ENCODE measurements at places on chromosomes 7 and 10.

- DNase-seq = no peak
Observed at GRCh38 chr7:100543586-100543985, 4.6 kb downstream of the AGFG2 start.

- no peak for DNase-seq
Observed at GRCh38 chr7:28556671-28557070, 144.4 kb downstream of the CREB5 start.

- no peak for DNase-seq
Observed at GRCh38 chr10:110081911-110082310, 74.1 kb downstream of the ADD3 start.

GRCh38 chr7:105892387-105892786 lies 16.0 kb upstream of the ATXN7L1 start:
- DNase-seq = no peak

- no peak for DNase-seq
Observed at GRCh38 chr7:74083928-74084721, 521 bp downstream of the LIMK1 start.

GRCh38 chr10:119166118-119166500 lies 595 bp upstream of the SFXN4 start:
- DNase-seq = no peak

- no peak for DNase-seq
Observed at GRCh38 chr10:102344067-102344466, 51.4 kb upstream of the NFKB2 start.

DNA sequence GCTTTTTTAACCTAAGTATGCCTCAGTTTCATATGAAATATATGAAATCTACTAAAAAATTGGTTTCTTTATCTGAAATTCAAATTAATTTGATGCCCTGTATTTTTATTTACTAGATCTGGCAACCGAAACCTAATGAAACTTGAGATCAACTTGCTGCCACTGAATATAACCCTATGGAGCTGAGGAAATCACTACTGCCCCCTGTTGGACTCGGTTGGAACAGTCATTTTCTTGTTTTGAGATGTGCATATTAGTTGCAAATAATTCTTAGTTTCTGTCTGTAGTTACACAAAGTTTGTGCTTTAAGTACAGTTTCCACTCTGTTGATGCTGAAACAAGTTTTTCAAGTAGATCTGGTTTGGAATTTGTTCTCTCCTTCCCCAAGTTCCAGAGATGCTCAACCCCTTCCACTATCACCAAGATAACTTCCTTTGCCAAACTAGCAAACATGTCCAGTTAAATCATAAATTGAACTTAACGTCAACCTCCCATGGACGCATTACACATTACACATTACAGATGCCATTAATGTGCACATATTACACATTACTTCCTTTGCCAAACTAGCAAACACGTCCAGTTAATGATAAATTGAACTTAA lies 22.2 kb upstream of the EXOC4 start:
- no peak for DNase-seq

- DNase-seq = no peak
Observed at GRCh38 chr10:93087846-93088245, 14.2 kb downstream of the CYP26A1 start.

- no peak for DNase-seq
Observed at GRCh38 chr10:52004342-52004949, 305.1 kb upstream of the CSTF2T start.

DNA sequence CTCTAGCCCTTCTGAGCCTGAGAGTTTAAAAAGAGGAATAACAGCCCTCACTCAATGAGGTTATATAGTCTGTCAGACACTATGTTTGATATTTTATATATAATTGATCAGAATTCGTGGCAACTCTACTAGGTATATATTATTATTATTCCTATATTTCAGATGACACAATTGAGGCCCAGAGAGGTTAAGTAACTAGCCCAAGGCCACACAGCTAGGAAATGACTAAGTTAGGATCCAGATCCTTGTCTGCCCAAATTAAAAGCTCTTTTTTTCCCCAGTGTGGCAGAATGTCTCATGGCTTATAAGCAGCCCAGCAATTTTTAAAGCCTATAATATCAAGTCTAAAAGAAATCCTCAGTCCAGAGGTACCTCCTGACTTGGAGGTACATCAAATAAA lies 1119.9 kb upstream of the AUTS2 start:
- no peak for DNase-seq

DNA sequence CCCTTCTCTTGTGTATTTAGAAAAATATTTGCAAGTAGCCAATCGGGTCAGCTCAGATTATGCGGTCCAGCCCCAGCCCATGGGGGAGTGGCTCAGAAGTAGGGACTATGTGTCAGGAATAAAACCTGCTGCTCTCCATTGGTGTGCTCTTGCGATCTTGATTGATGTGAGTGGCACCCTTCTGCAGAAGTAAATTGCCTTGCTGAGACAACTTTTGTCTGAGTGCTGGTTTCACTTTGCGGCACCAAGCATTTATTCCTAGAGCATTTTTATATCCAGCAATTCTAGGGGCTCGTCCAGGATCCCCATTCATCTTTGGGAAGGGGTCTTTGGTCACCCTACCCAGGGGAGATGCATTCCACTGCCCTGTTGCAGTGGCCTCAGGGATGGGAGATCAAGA lies 26.1 kb upstream of the FAM221A start:
- no peak for DNase-seq

GRCh38 chr10:79324032-79324695 lies 23.1 kb upstream of the PPIF start:
- no peak for DNase-seq

DNA sequence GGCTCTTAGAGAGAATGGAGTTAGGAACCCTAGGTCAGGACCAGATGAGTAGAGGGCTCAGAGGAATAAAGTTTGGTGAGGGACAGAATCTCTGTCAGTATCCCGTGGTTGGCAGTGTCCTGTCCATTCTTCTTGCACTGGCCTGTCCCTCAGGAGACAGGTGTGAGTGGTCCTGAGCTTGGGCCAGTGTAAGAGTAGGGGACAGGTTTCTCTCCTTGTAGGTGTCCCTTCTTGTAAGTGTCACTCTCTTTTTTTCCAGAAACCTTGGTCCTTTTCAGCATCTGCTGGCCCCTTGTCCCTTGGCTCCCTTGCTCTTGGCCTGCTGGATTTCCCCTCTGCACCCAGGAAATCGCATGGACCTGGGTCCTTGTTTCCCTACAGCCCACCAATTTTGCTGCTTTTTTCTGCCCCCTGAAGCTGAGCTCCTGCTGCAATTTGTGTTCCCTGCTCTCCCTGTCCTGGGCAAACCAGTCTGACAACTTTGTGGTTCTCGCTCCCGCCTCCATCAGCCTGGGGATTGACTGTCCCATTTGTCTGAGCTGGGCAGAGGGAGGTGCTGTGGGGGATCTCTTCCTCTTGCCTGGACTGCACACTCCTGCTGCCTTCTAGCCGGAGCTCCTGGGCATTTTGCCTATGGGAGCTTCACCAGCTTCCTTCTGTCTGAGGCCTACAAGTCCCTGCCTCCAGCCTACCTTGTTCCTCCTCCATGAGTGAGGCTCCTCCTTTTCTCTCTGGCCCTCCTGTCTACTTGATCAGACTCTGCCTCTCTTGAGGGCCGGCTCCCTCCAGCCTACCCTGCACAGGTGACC lies 6.5 kb downstream of the TSPAN14 start:
- DNase-seq = no peak

DNA sequence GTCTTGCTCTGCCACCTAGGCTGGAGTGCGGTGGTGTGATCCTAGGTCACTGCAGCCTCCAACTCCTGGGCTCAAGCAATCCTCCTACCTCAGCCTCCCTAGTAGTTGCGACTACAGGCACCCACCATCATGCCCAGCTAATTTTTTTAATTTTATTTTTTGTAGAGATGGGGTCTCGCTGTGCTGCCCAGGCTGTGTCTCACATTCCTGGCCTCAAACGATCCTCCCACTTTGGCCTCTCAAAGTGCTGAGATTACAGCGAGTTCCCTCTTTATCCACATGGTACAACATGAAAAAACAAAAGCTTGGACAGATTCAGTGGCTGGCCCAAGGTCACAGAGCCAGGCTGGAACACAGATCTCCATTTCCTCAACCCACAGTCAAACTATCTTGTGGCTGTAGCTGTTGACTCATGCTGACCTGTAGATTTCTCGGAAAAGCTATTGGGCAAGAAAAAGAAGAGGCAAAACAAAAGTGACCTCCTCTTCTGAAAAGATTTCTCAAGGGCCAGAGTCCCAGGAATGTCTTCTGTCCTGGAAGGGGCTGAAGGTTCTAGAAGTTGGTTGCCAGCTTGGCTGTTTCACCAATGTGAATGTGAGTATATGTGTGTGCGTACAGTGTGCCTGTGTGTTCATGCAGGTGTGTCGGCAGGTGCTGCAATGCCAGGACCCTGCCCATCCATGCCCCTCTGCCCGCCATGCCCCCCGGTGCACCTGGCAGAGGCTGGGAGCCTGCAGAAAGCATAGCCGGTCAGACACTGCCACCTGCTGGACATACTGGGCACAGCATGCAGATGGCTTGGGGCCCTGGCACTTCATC lies 28.4 kb downstream of the TMEM130 start:
- peak; percentile 63 for DNase-seq

DNA sequence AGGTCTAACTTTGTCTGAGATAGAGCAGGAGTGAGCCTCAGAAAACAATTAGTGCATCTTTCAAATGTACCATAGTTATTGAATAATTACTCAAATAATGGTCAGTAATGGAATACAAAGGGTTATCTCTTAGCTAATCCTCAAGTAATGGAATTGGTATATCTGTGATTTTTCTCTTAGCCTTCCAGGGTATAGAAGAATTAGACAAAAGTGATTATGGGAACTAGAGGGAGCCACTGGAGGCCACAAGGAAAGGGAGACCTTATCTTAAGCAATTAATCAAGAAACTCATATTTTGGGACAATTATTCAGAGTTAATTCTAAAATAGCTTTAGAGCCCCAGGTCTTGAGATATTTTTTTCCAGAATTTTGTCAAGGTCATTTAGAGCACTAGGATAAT lies 110.0 kb upstream of the GATA3 start:
- DNase-seq = no peak

DNA sequence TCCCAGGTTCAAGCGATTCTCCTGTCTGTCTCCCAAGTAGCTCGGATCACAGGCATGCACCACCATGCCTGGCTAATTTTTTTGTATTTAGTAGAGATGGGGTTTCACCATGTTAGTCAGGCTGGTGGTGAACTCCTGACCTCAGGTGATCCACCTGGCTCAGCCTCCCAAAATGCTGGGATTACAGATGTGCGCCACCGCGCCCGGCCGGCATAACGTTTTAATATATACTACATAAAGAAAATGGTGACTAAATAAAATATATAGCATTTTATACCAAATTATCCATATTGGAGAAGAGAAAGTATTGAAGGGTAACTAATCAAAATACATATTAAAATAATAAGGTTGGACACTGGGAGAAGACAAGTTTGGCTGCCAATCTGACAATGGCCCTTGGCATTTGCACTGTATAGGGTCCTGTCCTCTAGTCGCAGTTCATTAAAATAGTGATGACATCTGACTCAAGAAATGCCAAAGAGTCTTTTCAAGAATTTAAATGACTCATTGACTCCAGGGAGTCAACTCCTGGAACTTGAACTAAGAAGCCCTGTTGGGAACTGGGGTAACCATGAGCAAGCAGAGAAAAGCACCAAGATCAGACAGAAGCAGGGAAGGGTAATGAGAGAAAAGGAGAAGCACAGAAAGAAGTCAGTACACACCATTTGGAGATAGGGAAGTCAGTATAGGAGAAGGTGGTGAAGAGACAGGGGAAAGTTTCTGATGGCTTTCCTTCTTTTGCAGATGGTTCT lies 91.1 kb downstream of the CH25H start:
- no peak for DNase-seq

GRCh38 chr7:19557726-19558465 lies 150.9 kb downstream of the POLR1F start:
- no peak for DNase-seq

DNA sequence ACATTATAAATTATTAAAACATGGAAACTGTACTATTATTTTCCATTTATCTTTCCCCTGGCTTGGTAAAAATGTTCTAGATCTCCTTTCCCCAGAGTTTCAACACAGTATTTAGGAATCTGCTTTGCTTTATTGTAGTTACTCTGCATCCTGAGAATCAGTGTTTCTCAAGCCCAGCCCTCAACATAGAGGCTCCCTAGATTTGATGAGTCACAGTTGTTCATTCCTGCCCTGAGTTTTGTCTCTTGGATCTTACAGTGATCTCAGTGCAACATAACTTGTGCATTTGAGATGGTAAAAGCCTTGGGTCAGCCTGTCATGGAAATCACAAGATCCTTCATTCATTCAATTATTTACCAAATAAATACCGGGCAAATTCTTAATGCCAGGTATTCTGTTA lies 63.0 kb downstream of the VAX1 start:
- DNase-seq = no peak

DNA sequence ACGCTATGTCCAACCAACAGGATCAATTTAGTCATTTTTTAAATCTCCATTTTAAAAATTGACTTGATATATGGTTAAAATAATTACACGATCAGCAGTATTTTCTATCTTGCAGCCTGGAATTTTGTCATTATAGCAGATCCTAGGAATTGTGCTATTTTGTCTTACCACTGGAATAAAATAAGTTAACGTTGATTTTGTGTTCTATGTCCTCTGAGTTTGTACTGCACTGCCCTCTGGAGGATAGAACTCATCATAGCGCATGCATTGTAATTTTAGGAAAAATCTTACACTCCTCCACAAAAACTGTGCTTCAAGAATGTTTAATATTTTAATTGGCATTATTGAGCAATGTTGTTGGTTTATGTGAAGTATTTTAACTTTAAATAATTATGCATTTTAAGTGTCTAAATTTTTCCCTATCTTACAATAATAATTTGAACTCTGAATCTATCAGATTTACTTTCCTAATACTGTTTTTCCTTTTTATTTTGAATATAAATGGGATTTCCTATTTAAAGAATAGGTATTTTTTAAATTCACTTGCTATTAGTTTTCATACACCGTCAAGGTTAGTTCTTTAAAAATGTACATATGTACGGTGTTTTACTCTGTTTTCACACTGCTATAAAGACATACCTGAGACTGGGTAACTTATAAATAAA lies 220.1 kb downstream of the PPP1R3A start:
- no peak for DNase-seq

DNA sequence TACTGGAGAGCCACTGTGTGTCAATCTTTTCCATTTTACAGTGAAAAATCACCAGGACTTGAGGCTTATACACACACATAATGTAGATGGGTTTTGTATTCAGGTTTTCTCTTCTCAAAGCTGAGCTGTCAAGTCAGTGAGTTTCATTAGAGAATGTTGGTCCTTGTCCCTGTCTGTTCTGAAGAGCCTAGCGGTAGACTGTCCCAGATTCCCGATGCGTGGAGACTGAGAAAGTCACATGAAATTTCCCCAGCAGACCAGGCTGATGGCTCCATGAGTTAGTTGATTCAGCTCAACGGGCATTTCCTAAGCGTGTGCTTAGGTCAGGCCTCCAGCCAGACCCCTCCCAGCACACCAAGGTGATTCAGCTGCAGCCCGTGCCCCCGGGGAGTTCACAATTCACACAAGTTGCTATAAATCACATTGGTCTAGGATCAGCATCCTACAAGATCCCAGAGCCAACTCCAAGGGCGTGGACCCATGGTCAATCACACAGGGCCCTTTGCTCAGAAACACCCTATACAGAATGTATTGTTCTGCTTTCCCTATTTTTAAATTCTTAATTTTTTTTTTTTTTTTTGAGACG lies 17.2 kb downstream of the CHST15 start:
- DNase-seq = no peak

- DNase-seq = no peak
Observed at GRCh38 chr10:28317760-28318159, 14.9 kb upstream of the MPP7 start.

All from GOT3 (cell line).